Stimulated activated CD4-positive, alpha-beta T cell treated with anti-CD3 and anti-CD28 coated beads, Interleukin-4, amount 100 ng/mL, for 48 hours (primary cell): ENCODE measurements at places on chromosomes 11 and 22.

- no peak for DNase-seq
Observed at GRCh38 chr22:41812805-41813545, 12.5 kb downstream of the CCDC134 start.

DNA sequence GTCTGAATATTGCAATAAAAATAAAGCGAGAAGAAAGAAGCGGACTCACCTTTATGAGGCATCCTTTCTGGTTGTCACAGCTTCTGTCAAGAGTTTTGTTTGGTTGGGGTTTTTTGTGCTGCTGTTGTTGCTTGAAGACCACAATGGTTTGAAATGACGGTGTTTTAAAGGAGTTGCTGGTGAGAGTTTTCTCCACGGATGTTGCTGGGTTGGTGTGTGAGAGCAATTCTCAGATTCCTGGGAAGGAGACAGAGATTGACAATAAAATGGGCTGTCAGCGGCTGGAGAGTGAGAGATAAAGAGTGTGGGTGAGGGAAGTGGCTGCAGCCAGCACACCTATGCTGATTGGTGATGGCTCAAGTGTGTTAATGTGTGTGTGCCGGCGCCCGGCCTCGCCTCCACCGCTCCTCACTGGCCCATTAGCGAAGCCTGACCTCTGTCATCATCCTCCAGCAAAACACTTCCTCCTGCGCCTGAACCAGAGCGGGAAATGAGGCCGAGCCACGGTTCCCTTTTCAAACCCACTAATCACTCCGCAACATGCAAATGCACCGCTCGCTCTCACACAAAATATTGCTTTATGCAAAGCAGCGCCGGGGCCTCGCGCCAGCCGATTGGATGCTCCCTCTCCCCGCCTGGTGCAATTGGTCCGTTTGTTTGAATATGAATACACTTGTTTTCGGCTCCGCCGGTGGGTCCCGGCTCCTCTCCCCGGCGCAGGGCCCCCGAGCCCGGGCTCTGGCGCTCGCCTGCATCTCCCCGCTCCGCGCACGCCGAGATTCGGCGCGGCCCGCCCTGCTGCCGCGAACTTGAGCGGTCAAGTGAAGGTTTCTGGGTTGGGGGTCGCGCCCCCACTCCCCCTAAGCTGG lies at the start of gene PAX6:
Gene PAX6 (minus strand): TSS at position 544 of the 869 bp plus-strand sequence. CDS start 4,911 bp downstream, outside the sequence.
- no peak for DNase-seq

DNA sequence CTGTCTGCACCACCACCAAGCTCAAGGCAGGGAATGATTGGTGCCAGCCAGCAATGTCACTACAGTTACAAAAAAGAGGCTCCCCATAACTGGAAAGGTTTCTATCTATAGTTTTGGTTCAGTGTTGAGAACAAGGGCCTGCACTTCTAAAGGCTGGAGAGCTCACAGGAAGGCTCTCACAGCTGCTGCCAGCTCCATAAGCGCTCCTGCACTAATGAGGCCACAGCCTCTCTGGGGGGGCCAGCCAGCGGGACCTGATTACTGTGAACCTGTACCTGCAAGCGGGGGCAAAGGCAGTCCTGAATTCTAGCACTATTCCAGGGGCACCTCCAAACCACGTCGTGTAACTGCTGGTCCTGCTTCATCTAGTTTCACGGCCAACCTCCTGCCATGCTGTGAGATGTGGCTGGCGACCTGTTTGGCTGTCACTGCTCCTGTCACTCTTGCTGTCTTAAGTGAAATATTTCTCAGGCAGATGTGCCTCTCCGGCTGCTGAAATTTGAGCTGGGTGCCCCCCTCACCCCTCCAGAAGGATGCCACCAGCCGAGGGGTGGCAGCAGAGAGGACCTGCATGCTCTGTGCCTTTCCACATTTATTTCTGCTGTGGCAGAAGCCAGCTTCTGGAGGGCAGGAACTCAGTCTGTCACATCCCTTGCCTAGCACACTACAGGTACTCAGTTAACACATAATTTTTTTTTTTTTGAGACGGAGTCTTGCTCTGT lies 53.3 kb upstream of the ARFGAP3 start:
- DNase-seq: no peak

- DNase-seq: no peak
Observed at GRCh38 chr22:19849835-19850762, 4.6 kb downstream of the GNB1L start.

DNA sequence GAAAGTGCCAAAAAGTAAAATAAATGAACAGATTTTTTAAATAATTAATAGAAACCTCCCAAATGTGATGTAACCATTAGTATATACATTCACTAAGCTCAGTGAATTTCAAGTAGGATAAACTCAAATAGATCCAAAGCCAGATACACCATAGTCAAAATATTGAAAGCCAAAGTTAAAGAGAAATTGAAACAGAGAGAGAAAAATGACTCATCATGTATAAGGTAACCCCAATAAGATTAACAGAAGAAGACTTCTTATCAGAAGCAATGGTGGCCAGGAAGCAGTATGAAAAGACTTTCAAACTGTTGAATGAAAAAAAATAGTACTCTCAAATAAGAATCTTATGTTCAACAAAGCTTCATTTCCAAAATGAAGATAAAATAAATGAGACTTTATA lies 70.5 kb downstream of the LUZP2 start:
- DNase-seq: no peak

- DNase-seq: no peak
Observed at GRCh38 chr11:84824624-84825023, 802.5 kb downstream of the DLG2 start.

GRCh38 chr11:65498042-65498726 lies 661 bp upstream of the MALAT1 start:
- DNase-seq: peak; percentile 58

GRCh38 chr11:96213500-96213899 lies 129.5 kb downstream of the MAML2 start:
- DNase-seq: no peak
